ENCODE measurements at places on chromosomes 7 and 10.
A peak's percentile ranks its signal among the peaks of the same experiment; 100 is the strongest.

GRCh38 chr7:1214516-1214915 is 18.2 kb upstream of the UNCX start:
- no peak for DNase-seq

GRCh38 chr7:158706273-158706704 is 1.7 kb upstream of the NCAPG2 start:
- DNase-seq: no peak

DNA sequence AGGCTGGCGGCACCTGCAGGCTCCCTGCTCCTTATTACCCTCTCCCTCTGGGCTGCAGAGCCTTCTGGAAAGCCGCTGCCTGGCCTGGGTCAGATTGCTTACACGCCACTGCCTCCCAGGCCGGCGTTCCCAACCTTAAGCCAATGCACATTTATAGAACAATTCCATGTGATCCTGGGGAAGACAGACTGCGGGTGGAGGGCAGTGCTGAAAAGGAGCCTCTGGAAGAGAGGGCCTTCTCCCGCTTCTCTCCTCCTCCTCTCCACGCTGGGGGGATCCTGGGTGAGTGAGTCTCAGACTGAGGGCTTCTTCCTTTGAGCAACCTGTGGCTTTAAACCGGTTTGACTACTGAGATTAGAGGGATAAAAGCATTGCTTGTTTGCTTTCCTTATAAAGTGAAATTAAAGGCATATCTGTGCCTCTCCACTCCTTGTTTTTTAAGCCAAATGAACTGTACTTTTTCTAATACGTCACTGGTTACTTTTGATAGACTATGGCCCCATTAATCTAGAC is 5.5 kb downstream of the TACC2 start:
- DNase-seq: peak; percentile 79

GRCh38 chr10:101001659-101002035 is 2.0 kb downstream of the LZTS2 start:
- no peak for DNase-seq

DNA sequence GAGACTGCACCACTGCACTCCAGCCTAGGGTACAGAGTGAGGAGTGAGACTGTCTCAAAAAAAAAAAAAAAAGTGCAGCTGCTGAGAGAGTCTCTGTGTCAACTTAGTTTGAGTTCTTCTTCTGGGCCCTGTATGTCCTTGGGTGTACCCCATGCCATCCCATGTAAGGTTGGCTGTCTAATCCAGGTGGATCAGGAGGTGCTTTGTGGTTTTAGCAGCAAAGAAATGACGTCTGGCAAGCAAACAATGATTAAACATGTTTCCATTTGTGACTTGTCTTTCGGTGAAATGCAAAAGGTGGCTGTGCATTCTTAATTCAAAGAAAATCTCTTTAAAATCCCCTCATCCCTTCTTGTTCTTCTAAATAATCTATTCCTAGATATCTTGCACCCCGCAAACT is 255.9 kb downstream of the ANKRD30A start:
- no peak for DNase-seq

- DNase-seq: no peak
Observed at GRCh38 chr7:114671563-114672123, 250.3 kb upstream of the MDFIC start.

DNA sequence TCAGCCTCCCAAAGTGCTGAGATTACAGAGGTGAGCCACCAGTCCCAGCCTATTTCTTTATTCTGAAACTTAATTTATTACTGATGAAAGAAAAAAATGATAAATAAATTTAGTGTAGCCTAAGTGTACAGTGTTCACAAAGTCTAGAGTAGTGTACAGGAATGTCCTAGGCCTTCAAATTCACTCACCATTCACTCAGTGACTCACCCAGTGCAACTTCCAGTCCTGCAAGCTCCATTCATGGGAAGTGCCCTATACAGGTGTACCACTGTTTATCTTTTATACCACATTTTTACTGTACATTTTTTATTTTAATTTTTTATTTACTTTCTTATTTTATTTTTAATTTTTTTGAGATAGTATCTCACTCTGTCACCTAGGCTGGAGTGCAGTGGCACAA is 12.2 kb downstream of the MRLN start:
- no peak for DNase-seq

GRCh38 chr7:151166629-151167196 is 781 bp downstream of the GBX1 start:
- DNase-seq: peak; percentile 77

GRCh38 chr7:1541431-1542162 is 11.1 kb downstream of the MAFK start:
- DNase-seq: no peak

DNA sequence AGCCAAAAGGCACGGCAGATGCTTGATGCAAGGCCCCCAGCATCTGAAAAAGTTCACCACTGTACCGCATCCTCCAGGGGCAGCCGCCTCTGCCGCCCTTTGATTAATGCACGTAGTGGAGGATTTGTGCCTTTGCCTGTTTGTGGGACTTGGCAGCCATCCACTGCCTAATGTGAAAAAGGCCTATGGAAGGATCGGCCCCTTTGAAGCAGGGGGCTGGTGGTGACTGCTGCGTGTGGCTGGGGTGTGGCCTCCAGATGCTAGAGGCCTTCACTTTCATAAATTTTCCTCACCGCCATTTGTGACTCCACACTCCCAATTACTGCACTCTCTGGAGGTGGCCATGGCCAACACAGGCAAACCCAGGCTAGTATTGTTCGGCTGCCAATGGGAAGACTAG is 226.0 kb downstream of the BMPER start:
- no peak for DNase-seq

DNA sequence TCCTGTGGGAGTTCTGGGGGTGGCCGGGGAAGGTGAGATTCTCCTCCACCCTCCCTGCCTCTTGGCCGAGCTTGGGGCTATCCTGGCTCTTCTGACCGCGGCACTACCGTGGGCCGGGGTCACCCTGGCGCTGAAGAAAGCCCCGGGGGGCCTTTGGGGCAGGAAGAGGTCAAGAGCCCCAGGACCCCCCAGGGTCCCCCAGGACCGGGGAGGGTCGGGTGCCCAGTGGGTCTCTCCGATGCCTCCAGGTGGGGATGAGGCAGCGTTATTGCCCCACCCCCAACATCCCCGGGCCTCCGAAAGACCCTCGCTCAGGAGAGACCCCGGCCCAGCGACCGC is 439 bp upstream of the KNDC1 start:
- peak; percentile 74 for DNase-seq

- peak; percentile 89 for DNase-seq
Observed at GRCh38 chr7:3482147-3482921, 181.3 kb downstream of the SDK1 start.

GRCh38 chr7:48806731-48807130 is 117.6 kb upstream of the CDC14C start:
- DNase-seq: no peak

- DNase-seq: no peak
Observed at GRCh38 chr7:154837622-154838021, 165.3 kb downstream of the PAXIP1 start.

DNA sequence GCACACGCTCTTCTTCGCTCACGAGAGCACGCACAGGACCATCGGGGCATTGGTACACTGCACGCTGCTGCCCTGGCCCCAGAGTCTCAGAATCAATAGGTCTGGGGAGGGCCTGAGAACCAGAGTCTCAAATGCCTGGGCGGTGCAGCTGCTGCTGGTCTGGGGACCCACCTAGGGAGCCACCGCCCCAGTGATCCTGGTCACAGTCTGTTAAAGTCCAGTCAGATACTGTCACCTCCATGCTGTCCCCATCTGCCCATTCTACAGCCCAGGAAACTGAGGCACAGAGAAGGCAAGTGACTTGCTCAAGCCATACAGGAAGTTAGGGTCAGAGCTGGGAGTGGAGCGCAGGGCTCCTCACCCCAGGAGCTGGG is 38.0 kb downstream of the ZCCHC24 start:
- DNase-seq: peak; percentile 38

DNA sequence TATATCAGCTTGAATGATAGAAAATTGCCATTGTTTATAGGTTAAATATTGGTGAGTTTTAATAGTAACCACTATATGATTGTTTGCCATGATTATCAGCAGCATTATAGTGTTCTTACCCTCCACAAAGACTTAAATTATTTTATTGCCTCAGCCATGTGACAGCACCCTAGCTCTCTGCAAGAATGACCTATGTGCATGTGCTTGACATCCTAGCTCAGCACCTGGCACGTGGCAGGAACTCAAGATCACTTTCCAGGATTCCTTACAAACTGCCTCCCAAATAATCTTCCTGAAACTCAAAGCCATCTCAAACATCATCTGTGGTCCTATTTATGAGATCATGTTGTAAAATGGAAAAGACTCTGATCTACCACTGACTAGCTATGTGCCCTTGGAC is 68.1 kb upstream of the ANKRD30A start:
- no peak for DNase-seq

GRCh38 chr10:72424561-72424960 is 69.8 kb upstream of the DNAJB12 start:
- no peak for DNase-seq

DNA sequence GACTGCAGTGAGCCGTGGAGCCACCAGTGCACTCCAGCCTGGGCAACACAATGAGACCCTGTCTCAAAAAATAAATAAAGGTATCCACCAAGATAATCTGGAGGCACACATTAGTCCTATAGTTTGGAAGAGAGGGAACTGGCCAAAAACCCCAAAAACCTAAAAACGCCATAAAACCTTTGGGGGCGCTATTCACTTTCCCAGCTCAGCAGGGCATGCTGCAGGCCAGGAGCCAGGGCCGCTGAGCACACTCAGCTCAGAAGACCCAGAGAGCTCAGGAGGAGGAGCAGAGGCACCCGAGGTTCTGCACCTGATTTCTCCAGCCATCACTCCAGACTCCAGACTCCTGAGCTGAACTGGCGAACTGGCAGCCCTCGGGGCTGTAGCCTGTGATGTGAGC is 167.2 kb upstream of the IMMP2L start:
- peak; percentile 58 for DNase-seq

DNA sequence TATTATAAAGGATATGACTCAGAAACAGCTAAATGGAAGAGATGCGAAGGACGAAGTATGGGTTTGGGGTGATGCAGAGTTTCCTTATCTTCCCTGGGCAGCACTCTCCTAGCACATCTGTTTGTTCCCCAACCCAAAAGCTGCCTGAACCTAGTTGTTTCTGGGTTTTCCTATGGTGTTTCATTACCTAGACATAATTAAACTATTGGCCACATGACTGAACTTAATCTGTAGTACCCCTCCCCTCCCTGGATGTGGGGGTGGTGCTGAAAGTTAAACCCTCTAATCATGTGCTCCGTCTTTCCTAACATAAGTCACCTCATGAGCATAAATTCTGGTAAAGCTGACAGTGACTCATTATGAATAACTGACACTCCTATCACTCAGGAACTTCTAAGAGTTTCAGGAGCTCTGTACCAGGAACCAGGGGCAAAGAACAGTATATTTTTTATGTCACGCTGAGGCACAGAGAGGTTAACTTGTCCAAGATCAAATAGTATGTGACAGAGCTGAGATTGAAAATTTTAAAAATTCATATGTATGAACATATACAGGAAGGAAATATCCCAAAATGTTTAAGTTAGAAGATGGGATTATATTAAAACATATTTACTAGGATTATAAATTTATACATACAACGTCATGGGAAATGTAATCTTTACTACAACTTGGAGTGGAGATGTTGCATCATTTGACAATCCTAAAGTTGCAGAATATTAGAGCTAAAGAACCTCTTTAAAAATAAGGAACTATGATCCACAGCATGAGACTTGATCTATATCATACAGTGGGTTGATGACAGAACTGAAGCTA is 4.8 kb downstream of the STRIP2 start:
- DNase-seq: no peak

DNA sequence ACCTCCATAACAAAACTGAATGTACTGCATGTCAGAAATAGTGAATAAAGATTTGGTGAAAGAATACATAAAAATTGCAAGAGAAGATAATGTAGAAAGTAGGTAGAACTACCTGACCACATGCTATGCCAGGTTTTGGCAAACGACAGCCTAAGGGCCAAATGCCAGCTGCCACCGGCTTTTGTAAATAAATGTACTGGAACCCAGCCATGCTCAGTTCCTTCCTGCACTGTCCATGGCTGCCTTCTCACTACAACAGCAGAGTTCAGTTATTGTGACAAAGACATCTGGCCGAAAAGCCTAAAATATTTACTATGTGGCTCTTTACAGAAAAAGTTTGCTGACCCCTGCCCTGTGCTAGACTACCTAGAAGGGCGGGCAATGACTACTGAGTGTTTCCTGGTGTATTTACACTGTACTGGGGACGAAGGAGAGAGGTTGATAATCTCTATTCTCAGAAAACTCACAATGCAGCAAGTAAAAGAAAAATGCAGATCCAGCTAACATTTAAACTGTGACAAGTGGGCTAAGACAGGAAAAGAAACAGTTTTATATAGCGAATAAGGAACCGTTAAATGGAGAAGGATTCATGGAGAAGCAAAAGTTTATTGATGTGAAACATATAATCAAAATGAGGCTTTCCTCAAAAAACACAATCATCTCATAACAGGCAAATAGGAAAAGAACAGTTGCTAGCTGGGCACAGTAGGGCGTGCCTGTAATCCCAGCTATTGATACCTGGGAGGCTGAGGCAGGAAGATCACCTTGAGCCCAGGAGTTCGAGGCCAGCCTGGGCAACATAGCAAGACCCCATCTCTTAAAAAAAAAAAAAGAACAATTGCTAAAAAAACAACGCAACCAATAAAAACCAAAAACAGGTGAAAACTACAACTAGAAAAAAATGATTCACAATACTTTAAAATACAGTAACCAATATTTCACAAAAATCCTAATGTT is 13.7 kb downstream of the KIN start:
- no peak for DNase-seq

- DNase-seq: no peak
Observed at GRCh38 chr7:88928276-88928675, 132.7 kb upstream of the TEX47 start.

DNA sequence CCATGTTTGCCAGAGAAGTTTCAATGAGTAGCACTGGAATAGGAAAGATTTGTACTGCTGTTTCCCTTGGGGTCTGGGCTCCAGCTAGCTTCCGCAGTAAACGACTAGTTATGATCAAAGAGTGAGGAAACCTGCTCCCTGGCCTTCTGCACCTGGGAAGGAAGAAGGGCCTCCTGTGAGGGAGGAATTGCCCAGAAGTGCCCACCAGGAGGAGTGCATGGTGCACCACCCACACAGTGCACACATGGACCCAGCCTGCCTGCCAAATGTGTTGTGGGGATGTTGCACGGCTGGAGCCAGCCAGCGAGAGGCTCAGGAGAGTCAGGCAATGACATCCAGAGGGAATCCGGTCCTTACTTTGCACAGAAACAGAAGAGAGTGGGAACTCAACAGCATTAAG is 27.0 kb upstream of the FAM107B start:
- DNase-seq: peak; percentile 48

GRCh38 chr7:151850491-151851124 is 26.3 kb downstream of the PRKAG2 start:
- DNase-seq: no peak

DNA sequence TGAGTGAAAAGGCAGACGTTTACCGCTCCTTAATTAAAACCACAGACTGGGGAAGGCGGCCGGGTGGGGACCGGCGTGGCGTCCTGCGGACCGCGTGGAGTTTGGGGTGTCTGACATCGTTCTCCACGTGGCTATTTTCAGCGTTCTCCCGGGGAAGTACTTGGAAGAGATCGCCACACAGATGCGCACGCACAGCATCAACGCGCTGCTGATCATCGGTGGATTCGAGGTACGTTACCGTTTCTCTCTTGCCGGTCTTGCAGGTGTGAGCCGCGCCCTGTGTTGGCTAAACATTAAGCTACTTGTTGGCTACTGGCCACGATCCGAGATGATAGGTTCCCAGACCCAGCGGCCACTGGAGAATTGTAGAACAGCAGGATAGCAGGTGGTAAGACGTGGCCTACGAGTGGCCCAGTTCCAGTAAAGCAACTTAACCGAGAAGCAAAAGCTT is 51.3 kb downstream of the PFKP start:
- peak; percentile 32 for DNase-seq

- no peak for DNase-seq
Observed at GRCh38 chr7:129266181-129266580, 41.4 kb downstream of the AHCYL2 start.

GRCh38 chr7:158239290-158239981 is 348.2 kb downstream of the PTPRN2 start:
- DNase-seq: no peak

All from endodermal cell (in vitro differentiated cells).